ENCODE measurements at places on chromosomes 6 and 20.

- DNase-seq, result no peak
These were observed 202.3 kb upstream of the RIN2 start for GRCh38 chr20:19555726-19556125.

- no peak for DNase-seq
These were observed 4.2 kb downstream of the GABRR2 start for GRCh38 chr6:89310929-89311328.

DNA sequence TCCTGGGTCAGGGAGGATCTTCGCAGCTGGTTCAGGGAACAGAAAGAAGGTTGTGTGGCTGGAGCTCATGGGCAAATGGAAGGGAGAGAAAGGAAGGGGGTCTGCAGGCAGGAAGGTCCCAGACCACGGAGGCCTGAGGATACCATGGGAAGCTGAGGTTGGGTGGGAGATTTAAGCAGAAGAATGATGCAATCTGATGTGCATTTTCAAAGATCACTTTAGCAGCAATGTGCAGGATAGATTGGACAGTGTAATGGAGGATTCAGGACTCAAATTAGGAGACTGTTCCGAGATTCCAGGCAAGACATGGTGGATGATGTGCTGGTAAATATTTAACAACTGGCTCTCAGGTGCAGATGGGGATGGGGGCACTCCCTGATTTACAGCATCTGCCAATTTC is 5.8 kb upstream of the RRBP1 start:
- no peak for DNase-seq

GRCh38 chr6:101845172-101845571 is 451.7 kb downstream of the GRIK2 start:
- DNase-seq, result no peak

DNA sequence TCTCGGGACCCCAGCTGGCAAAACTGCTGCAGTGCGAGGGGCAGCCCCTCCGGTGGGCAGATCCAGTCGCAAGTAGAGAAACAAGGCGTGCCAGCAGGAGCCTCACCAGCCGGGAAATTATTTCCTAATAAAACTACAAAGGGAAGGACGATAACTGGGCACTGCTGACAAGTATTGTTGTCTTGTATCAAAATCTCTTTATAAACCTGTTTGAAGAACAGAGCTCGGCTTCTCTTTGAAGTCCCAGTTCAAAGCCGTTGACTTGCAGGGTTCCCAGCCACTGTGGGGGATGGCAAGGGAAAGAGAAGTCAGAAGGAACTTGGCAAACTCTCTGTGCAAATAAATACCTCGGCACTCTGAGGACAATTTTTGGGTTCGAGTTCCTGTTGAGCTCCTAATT is 504.5 kb downstream of the CD83 start:
- no peak for DNase-seq

- DNase-seq, result no peak
These were observed 21.8 kb downstream of the PKHD1 start for GRCh38 chr6:52065621-52066020.

GRCh38 chr6:18309046-18309445 is 44.7 kb upstream of the DEK start:
- no peak for DNase-seq

DNA sequence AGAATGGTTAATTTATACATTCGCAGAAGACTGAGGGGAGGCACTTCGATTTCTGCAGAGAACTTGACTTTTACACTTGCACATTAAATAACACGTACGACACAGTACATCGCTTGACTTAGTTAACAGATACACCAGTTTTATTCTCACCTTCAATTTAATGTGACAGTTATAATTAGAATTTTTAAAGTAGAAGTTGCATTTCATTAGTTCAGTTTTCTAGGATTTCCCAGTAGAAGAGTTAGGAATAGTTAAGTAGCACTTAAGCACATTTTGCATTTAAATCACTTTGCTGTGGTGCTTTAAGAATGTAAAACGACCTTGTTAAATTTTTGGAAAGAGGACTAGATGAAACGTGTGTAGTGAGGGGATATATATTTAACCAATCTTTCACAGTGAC is 1.6 kb upstream of the BEND3 start:
- DNase-seq, result no peak

DNA sequence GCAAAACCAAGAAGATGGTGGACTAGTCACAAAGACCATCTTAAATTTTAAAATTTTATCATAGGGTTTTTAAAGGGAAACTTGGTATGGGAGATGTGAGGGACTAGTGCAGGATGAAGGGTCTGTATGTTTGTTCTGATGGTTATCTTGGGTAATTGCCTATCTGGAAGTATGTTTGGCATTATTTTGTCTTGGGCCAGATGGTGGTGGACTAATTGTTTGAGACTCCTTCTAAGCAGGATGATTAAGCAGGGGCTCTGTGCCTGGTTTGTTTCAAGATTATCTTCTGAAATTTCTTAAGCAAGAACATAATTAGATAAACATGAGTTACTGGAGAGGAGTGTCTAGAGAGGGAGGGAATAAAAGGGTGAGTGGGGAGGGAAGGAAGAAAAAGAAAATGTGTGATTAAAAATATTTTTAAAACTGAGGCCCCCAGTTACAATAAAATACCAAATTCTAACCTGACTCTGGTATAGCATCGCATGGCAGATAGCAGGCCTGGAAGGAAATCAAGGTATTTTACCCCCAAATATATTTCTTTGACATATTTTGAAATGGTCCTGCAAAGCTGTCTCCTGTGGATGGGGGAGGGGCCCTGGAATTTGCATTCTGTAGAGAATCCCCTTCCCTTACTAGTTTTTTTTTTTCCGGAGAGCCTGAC is 49.9 kb upstream of the FAM184A start:
- DNase-seq, result no peak

- DNase-seq, result peak; percentile 84
These were observed 9.7 kb downstream of the TRIM31 start for GRCh38 chr6:30102970-30103871.

- no peak for DNase-seq
These were observed 18.9 kb downstream of the SCGN start for GRCh38 chr6:25670793-25671513.

DNA sequence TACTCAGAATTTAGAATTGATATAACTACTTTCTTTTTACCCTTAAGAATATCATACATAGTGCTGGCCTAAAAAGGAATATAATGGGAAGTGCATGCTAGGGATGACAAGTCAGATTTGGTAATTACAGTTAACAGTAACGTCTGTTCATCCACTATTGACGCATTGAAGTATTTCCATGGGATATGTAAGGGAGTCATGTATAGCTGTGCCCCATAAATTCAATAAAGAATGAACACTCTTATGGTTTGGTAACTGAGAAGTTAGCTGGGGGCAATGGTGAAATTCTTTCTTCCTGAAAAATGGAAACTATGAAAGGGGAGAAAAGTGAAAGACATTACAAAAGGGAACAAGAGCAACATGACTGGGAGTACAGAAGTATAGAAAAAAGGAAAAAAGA is 2.6 kb upstream of the COL19A1 start:
- DNase-seq, result no peak

GRCh38 chr6:39786649-39787048 is 5.5 kb upstream of the DAAM2 start:
- DNase-seq, result no peak

- DNase-seq, result no peak
These were observed 101.1 kb downstream of the DLGAP4 start for GRCh38 chr20:36407199-36407733.

DNA sequence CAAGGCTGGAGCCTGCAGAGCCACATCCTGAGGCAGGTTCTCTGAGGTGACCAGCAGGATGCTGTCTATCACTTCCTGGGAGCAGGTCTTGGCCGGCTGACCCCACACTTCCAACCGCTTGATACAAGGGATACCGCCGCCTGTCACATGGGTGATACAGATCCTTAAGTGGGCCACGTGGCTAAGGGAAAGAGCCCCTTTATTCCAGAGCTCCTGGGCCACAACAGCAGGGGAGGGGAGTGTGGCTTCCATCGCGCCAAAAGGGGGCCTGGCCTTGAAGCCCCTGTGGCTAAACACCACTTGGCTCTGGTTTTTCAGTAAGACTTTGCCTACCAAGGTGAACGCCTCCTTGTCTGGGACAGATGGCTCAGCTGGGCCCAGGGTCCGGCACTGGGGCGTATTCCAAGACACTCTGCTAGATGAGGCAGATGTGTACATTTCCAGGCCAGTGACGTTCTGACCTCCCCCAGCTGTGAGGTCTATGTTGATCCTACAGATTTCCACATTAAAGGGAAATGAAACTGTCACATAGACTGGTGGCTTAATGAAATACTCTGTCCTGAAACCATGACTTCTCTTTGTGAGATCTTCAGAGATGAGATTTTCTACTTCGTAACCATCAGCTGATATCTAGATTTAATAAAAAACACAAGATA is 37.6 kb upstream of the AVP start:
- DNase-seq, result no peak

- DNase-seq, result no peak
These were observed 47.6 kb upstream of the SMIM8 start for GRCh38 chr6:87274660-87275274.

DNA sequence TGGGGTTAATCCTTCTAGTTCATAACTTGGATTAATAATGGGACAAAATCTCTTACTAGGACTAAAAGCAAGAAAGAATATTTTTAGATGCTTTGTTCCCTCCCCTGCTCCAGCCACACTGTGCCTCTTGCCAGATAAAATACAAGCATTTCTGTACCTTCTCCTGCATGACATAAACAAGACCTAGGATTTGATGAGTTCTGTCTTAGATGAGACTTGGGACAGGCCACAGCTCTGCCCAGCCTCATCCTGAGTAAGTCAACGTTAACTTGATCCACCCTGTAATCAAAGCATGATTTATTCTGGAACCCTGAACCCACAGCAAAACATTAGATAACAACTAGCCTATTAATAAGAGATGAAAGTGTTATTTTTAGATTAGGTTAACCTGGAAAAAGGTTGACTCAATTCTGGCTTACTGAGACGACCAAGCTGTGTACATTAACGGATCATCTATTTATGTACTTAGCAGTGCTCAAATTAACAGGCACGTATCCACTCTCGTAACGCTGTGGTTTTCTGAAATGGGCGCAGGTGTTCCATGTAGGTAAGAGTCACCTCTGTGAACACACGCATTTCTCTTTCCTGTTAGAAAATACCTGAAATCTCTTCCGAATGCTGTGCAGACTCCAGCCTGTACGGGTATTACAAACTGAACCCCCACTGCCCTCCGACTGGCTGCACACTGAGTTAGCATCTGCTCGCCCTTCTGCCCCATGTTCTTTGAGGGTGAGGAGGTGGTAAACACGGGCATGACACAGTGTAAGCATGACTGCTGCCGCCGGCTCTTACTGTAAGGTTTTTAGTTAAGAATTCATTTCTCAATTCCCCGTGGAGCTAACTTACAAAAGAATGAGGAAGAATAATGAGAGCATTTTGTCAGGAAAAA is 132.1 kb upstream of the FOXQ1 start:
- DNase-seq, result no peak

GRCh38 chr6:39313526-39314272 is 520 bp downstream of the KCNK17 start:
- DNase-seq, result no peak

DNA sequence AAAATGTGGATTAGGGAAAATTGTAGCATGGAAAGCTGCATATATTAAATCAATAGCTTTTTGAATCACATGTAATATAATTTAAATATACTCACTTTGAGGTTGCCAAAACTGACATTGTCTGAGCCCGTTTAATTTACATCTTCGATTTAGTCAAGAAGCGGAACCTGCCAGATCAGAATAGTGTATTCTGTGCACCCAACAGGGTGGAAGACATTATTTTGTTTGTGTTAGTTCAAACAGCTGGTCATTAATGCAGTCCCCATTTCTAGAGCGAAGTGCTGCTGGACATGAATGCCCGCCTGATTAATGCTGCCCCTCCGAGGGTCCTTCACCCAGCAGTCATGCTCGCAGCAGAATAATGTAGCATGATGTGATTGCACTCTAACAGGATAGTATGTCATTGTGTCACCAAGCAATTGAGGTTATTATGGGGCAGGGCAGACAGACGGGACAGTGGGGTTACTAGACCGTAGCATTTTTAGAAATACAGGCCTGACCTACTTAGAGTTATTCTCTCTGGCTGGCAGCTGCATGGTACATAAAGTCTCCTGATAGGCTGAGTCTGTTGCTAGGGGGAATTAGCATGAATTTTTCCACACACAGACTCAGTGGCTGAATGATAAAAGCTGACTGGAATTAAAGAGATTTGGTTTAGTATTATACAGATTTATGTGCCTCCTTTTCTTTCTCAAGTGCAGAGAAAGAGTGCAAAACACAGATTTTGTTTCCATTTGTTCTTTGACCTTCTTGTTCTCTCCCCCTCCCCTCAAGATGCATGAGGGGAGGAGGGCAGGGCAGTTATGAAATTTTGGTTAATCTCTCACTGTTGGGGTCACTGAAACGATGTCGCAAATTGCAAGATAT is 147.1 kb downstream of the PRL start:
- DNase-seq, result no peak

- no peak for DNase-seq
These were observed 17.2 kb upstream of the RTF2 start for GRCh38 chr20:56451056-56451765.

GRCh38 chr20:41340327-41341055 is at the start of gene LPIN3:
Gene LPIN3, plus strand, starts transcription at chr20:41340821. Its CDS starts 4,983 bp downstream, at chr20:41345804.
- peak; percentile 67 for DNase-seq

GRCh38 chr6:75546381-75546780 is 52.8 kb upstream of the FILIP1 start:
- no peak for DNase-seq

DNA sequence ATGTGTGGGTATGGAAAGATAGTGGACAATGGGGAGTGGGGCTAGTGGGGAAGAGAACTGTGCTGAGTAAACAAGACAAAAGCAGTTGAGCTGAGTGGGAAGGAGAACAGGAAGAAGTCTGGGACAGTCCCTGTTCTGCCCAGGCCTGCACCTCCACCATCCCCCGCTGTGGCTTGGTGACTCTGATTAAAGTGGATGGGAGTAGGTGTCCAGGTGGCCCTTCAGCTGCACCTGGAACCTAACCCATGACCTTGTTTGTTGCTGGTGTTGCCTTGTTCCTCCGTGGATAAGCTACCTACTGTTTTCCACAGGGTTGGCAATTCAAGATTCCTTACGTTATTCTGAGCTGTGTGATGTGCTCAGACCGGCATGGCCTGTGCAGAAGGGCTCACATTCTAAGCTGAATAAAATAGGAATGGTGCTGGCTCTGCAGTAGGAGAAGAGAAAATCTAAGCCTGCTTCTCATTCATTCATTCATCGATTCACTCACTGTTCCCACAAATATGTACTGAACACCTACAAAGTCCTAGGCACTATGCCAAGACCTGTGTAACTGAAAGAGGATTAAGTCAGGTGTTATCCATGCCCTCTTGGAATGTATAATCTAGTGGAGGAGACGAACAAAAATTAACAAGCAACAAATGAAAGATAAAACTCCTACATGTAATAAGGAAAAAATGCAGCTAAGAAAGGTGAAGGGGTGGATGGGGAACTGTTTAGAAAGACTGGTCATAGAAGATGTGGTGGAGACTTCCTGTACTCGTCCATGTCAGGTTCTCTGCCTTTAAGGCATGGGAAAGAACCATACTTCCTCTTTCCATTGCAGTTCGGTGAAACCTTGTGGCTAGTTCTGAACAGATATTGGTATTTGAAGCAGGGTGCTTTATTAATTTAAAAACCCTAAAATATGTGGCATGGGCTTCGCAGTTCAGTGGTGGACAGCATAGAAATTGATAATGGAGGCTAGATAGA is 10.1 kb upstream of the CALHM6 start:
- no peak for DNase-seq

- no peak for DNase-seq
These were observed 30.7 kb downstream of the LINC00237 start for GRCh38 chr20:21075471-21075870.

GRCh38 chr6:7630792-7631191 is 40.8 kb downstream of the SNRNP48 start:
- DNase-seq, result no peak

Measured in CD4-positive, alpha-beta T cell treated with Interferon alpha-2 for 1 hour (primary cell).